ENCODE measurements at places on chromosomes 2 and 18. TPM values are rescaled to one million over a fixed set of nuclear protein-coding genes. Genes with fewer than 3 reads are reported as not detected.
A peak's percentile ranks its signal among the peaks of the same experiment; 100 is the strongest.

DNA sequence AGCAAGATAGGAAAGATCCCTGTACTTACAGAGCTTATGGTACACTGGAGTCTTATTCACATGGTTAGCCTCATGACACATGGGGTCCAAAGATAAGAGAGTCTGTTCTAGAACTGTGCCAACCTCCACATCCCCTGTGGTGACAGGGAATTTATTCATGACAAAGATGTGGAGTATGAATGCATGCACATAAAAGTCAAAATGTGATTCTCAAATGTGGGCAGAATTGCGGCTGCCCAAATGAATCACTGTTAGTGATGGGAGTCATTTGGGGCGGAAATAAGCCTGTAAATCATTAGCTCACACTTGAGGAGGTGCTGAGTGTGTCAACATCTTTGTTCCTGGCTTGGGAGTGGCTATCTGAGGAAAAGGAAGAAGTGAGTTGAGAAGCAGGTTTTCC, 560.6 kb downstream of the SLC4A3 start:
- peak; percentile 90 for DNase-seq
- no peaks in the 10 kb centered on the region for H3K36me3 ChIP-seq
- H3K27me3 ChIP-seq: no peaks in the 10 kb centered on the region
- peaks cover 15% of the 10 kb centered on the region for H3K4me1 ChIP-seq

GRCh38 chr2:130826821-130827501, 9.8 kb upstream of the ARHGEF4 start:
- no peaks in the 10 kb centered on the region for H3K27me3 ChIP-seq
- no peaks in the 10 kb centered on the region for H3K36me3 ChIP-seq
- no peak overlapping the region for H3K4me3 ChIP-seq
- H3K4me1 ChIP-seq: peaks cover 56% of the 10 kb centered on the region
- DNase-seq: no peak
- H3K27ac ChIP-seq: peak overlapping the region; percentile 75

DNA sequence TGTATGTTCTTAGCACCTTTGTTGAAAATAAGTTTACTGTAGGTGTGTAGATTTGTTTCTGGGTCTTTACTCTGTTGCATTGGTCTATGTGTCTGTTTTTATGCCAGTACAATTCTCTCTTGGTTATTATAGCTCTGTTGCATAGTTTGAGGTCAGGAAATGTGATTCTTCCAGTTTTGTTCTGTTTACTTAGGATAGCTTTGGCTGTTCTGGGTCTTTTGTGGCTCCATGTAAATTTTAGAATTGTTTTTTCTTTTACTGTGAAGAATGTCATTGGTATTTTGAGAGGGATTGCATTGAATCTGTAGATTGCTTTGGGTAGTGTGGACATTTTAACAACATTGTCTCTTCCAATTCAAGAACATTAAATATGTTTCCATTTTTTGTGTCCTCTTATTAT, 69.1 kb downstream of the ANKRD62 start:
- peaks cover 5% of the 10 kb centered on the region for H3K4me1 ChIP-seq
- no peak overlapping the region for H3K4me3 ChIP-seq
- no peak overlapping the region for H3K27ac ChIP-seq
- no peaks in the 10 kb centered on the region for H3K27me3 ChIP-seq

Gene ALKAL2
- polyA plus RNA-seq: not detected

DNA sequence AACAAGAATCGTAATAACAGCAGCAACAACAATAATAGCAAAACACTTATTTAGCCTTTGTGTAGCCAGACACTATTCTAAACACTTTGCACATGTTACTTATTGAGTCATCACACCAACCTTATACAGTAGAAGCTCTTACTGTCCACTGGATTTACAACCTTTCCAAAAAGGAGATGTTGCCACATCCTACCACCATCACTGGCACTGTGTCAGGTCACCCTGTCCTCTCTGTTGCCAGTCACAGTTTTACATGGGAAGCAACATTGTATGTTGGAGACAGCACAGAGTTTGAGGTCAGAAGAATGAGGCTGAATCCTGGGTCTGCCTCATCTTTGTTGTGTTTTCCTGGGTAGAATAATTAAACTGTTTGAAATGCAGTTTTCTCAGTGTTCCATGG, 201.4 kb upstream of the EPAS1 start:
- no peak overlapping the region for H3K4me3 ChIP-seq
- no peaks in the 10 kb centered on the region for H3K27me3 ChIP-seq
- H3K4me1 ChIP-seq: peaks cover 24% of the 10 kb centered on the region
- no peaks in the 10 kb centered on the region for H3K36me3 ChIP-seq
- no peak for DNase-seq

- no peak overlapping the region for H3K4me3 ChIP-seq
- H3K27ac ChIP-seq: no peak overlapping the region
- no peaks in the 10 kb centered on the region for H3K27me3 ChIP-seq
- no peaks in the 10 kb centered on the region for H3K36me3 ChIP-seq
- DNase-seq: no peak
Observed at GRCh38 chr2:28587526-28588291, 91.8 kb downstream of the PLB1 start.

Gene MAPK4
- polyA plus RNA-seq: not detected

GRCh38 chr18:51049137-51049536, 19.1 kb downstream of the SMAD4 start:
- H3K36me3 ChIP-seq: no peaks in the 10 kb centered on the region
- H3K4me3 ChIP-seq: no peak overlapping the region
- H3K4me1 ChIP-seq: peaks cover 6% of the 10 kb centered on the region
- no peak for DNase-seq
- no peak overlapping the region for H3K27ac ChIP-seq

DNA sequence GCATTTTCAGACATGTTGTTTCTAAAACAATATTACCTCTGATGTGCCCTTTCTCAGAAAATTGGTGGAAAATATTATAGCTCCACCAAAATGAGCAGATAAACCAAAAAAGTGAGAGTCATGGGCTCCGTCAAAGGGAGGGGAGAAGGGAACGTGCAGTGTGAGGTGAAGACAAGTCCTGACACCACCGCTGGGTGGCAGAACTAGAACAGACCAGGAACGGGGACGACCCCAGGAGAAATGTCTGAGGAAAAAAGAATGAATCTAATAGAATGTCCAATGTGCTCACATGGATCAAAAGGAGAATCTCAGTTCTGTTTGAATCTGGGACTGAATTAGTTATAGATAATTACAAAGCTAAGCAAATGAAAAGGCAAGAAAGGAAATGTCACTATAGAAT, 22.6 kb upstream of the BCL2 start:
- peaks cover 29% of the 10 kb centered on the region for H3K4me1 ChIP-seq
- no peak for DNase-seq
- peaks cover 20% of the 10 kb centered on the region for H3K36me3 ChIP-seq
- H3K4me3 ChIP-seq: no peak overlapping the region

DNA sequence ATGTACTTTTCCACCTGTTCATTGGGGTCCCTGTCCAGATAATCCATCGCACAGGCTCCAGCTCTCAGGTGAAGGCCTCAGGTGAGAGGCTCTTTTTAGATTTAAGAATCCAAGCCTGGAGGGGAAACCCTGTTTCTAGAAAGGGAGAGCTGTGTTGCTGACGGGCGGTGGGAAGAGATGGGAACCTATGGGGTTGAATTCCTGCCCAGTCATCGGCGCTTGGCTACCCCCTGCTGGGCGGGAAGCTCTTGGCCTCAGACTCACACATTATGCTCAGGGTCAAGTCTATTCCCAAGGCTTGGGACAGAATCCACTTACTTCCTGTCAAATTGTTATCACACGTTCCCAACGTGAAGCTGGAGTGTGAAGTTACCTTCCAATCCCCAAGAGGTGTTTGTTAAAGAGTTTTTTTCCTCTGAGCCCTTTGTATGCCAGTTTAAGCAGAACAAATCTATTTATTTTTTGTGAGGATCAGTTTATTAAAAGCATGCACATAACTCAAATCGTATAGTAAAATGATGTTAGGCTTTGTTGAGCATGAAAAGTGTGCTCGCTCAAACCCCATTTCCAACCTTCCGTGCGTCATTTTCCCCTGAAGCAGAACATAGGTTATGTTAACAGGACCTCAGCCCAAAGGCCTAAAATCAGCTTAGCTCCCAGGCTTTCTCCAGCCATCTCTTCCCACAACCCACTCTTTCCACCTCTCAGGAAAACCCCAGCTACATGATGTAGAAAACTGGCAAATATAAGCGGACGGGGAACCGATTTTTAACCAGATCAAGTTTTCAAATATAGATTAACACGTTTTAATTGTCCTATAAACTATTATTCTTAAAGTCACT, 181.7 kb upstream of the ETAA1 start:
- H3K4me3 ChIP-seq: no peak overlapping the region
- H3K27ac ChIP-seq: no peak overlapping the region
- no peak for DNase-seq
- H3K36me3 ChIP-seq: no peaks in the 10 kb centered on the region
- H3K27me3 ChIP-seq: no peaks in the 10 kb centered on the region

- no peak for DNase-seq
- no peaks in the 10 kb centered on the region for H3K4me1 ChIP-seq
- no peak overlapping the region for H3K27ac ChIP-seq
- no peaks in the 10 kb centered on the region for H3K27me3 ChIP-seq
- H3K36me3 ChIP-seq: no peaks in the 10 kb centered on the region
Observed at GRCh38 chr2:60422826-60423483, 130.5 kb downstream of the BCL11A start.

- no peaks in the 10 kb centered on the region for H3K36me3 ChIP-seq
- H3K4me3 ChIP-seq: no peak overlapping the region
- DNase-seq: no peak
- H3K27me3 ChIP-seq: no peaks in the 10 kb centered on the region
- H3K27ac ChIP-seq: peak overlapping the region; percentile 54
Observed at GRCh38 chr2:23803264-23803964, 123.5 kb downstream of the ATAD2B start.

DNA sequence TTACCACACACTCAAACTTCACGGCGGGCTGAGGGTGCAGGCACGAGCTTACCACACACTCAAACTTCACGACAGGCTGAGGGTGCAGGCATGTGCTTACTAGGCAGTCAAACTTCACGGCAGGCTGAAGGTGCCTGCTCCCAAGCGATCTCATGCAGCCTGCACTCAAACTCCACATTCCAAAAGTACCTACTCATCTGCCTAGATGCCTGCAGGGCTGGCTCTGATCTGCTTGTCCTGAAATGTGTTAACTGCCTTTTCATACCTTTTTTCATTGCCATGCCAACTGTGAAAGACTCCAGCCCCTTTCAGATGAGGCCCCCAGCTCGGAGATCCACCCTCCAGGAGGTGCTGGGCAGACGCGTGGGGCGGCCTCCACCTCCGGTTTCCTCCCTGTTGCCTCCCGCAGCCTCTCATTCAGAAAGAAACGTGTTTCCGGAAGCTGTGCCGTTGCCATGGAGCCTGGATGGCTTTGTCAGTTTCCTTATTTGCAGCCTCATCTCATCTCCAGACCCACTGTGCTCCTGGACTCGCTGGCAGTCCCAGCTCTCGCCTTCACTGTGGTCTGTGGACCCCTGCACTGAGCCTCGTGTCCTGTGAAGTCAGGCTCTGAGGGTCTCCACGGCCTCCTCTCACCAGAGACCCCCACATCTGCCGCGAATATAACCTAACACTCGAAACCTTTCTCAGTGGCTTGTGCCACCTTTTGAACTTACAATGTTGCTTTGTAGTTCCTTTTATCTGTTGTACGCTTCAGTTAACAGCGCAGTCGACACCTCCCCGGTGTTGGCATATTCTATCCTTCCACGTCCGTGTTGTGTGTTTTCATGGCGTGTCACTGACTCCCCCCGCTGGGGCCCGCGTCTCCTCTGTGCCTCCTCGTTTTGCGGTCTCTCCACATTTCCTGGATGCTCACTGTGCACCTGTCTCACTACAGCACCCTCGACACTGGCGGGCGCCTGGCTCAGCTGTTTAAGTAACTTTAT, 106.1 kb upstream of the ALKAL2 start:
- peak overlapping the region; percentile 62 for H3K27ac ChIP-seq
- peaks cover 21% of the 10 kb centered on the region for H3K4me1 ChIP-seq
- H3K27me3 ChIP-seq: no peaks in the 10 kb centered on the region
- peak overlapping the region; percentile 18 for H3K4me3 ChIP-seq
- DNase-seq: peak; percentile 57

DNA sequence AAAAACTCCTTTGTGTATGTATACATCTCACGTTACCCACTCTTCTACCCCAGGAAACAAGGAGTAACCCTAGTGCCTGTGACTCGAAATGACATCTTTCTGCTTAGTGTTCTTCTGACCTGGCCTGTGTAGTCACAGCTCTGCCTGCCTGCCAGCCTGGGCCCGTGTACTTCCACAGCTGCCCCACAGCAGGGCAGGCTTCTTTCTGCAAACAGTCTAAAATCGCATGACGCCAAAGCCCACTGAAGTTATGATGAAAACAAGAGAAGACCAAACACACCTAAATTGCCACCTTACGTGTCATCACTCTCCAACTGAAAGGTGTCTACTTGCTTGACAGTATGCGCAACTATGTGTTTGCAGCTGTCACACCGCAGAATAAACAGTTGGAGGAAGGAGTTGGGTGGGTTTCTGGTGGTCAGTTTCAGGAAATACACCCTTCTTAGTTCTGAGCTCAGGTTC, 1.5 kb downstream of the GAREM1 start:
- no peak for DNase-seq
- no peaks in the 10 kb centered on the region for H3K36me3 ChIP-seq
- peak overlapping the region; percentile 73 for H3K4me3 ChIP-seq
- H3K27me3 ChIP-seq: no peaks in the 10 kb centered on the region
- H3K27ac ChIP-seq: peak overlapping the region; percentile 43
- peaks cover 29% of the 10 kb centered on the region for H3K4me1 ChIP-seq

- H3K27me3 ChIP-seq: no peaks in the 10 kb centered on the region
- no peak for DNase-seq
- H3K4me1 ChIP-seq: no peaks in the 10 kb centered on the region
- H3K36me3 ChIP-seq: no peaks in the 10 kb centered on the region
Observed at GRCh38 chr2:49270091-49270490, 115.8 kb upstream of the FSHR start.

- peak overlapping the region; percentile 4 for H3K4me3 ChIP-seq
- DNase-seq: no peak
- no peak overlapping the region for H3K27ac ChIP-seq
- H3K27me3 ChIP-seq: no peaks in the 10 kb centered on the region
Observed at GRCh38 chr18:39453882-39454281, 1888.3 kb upstream of the CELF4 start.

All from keratinocyte (primary cell).